HuH-7 (cell line): ENCODE measurements at places on chromosomes 4 and X.

DNA sequence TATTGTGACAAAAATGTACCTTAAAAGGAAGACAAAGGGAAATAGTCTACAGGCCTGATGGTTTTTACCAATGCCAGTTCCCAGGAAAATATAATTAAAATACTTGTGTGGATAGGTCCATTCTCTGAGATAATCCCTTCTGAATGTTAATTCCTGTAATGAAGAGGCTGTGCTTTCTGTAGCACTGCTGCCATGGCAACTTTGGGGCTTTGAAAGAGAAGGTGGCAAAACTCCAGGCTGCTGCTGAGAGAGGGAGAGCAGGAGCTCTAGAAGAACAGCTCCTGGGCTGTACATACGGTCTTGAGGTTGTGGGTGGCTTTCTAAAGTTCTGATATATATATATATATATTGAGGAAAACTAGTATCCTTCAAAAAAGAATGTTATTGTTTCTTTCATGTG lies 125.4 kb downstream of the PDLIM5 start:
- DNase-seq, result no peak

DNA sequence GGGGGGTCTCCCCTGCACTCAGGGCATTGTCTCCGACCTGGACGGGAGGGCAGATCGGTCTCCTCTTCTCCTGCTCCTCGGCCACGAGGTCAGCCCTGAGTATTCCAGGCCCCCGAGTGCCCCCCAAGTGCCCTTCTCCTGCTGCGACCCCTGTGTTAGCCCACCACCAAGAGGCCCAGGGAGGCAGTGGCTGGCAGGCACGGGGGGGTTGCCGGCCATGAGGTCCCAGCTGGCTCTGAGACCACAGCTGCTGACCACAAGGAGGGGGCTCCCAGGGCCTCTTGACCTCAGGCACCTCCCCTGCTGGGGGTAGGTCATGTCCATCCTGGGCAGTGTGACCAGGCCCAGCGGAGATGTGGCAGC lies 186.1 kb upstream of the PSAPL1 start:
- no peak for DNase-seq

DNA sequence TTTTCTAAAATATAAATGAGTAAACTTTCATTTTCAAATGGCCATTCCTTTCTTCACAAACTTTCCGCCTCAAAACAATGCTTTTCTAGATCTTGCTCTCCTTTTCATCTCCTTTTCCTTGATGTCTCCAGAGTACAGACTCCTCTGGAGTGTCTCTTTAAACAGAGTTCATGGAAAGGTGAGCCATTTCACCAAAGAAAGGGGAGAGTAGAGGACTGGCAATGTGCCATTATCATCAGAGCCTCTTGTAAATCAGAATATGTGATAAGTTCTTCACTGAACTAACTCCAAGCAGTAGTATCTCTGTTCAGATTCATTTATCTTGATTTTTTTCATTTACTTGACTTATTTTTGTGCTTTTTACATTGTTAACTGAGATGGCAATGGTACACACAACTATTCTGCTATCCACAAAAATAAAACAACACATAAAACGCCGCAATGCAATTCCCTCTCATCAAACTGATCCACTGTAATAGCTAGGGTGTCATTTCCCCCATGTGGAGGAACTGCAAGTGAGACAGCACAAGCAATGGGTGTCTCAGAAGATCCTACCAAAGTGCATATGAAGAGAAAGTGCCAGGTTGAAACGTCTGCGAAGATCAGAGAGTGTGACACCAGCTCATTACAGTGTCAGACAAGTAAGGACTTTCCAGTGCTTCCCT lies 125.4 kb downstream of the RASL11B start:
- DNase-seq, result no peak

- peak; percentile 37 for DNase-seq
Observed at GRCh38 chr4:102623622-102624021, 122.5 kb downstream of the NFKB1 start.

DNA sequence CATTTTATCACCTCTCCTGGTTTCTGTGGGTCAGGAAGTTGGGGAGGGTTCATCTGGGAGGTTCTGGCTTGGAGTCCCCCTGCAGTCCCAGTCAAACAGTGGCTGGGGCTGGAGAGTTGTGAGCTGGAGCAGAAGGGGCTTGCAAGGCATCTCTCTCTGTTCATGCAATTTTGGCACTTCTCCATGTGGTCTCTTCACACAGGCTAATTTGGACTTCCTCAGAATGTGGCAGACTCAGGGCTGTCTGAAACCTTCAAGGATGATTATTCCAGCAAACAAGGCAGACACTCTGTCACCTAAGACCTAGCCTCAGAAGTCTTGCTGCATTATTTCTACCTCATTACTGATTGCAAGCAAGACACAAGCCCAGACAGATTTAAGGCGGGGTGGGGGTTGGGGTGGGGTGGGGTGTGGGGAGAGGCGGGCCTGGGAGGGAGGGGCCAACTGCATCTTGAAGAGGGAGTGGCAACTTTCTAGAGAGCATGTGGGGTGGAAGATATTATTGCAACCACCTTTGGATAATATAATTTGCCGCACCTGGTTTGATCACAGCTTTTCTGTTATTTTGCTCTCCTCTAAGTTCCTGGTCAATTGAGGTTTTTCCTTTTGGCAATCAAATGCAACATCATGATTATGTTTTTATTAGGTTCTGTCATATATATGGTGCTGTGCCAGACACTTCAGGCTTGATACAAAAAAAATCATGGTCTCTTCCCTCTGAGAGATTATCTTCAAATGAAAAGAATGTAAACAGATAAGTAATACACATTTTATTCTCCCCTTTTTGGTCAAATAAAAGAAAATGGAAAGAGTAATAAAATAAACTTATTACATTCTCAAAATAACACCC lies 799.5 kb downstream of the RPA4 start:
- DNase-seq, result no peak

DNA sequence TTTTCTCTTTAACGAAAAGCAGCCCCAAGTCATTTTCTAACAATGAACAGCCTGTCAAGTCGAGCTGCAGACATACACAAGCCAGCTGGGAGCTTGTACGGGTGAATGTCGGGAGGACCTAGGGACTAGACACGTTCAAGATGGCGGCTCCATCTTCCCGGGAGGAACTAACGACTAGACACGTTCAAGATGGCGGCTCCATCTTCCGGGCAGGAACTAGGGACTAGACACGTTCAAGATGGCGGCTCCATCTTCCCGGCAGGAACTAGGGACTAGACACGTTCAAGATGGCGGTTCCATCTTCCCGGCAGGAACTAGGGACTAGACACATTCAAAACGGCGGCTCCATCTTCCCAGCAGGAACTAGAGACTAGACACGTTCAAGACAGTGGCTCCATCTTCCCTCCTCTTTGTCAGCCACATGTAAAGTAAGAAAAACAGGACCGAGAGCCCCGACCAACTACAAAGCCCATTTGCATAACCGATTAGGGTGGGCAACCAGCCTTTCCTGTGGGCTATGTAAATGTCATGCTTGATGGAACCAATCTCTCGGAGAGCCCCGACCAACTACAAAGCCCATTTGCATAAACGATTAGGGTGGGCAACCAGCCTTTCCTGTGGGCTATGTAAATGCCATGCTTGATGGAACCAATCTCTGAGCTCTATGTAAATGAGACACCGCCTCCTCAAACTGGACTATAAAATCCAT lies 175.5 kb downstream of the DHRSX start:
- DNase-seq, result no peak

GRCh38 chrX:77779695-77780094 lies 6.3 kb downstream of the ATRX start:
- no peak for DNase-seq

DNA sequence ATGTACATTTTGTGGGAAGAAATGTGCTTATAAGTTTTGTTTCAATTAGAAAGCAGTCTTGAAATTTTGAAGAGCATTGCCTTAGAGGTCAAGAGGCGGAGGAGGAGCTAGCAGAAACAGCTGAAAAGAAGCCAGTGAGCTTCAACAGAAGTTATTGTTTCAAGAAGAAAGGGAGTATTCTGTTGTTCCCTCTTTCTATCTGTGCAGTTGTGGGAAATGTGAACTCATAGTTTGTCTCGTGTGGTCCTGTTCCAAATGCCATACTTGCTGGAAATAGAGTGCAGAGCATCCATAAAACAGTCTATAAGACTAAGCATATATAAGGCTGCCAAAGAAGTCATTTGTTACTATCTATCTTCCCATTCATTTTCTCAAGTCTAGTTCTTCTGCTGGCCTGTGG lies 1015.7 kb downstream of the DMD start:
- no peak for DNase-seq

- no peak for DNase-seq
Observed at GRCh38 chr4:119752936-119753335, 124.3 kb upstream of the PDE5A start.

DNA sequence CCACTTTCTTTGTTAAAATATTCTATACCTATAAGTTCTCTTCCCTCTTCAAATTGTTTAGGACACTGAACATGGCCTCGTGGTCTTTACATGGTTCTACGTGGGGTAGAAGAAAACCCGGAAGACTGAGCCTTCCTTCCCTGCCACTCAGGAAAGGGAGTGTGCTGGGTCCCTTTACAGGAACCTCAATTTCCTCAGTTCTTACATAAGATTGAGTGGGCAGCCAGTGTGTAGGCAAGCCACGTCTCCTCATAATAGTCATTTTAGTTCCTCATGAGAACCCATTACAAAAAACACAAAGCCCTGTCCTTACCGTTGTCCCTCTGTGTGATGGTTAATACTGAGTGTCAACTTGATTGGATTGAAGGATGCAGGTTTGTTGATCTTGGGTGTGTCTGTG lies 28.7 kb upstream of the SMIM10L2A start:
- DNase-seq, result no peak

- DNase-seq, result no peak
Observed at GRCh38 chr4:123786163-123786915, 389.7 kb downstream of the SPRY1 start.

DNA sequence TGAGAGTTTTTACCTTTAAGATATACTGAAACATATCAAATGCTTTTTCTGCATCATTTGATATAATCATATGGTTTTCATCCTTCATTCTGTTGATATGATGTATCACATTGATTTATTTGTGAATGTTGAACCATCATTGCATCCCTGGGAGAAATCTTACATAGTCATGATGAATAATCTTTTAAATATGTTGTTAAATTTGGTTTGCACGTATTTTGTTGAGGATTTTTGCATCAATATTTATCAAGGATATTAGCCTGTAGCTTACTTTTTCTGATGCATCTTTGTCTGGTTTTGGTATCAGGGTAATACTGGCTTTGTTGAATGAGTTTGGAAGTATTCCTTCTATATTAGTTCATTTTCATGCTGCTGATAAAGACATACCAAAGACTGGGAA lies 541.4 kb downstream of the TLL1 start:
- no peak for DNase-seq

- DNase-seq, result no peak
Observed at GRCh38 chr4:137463377-137464003, 68.8 kb downstream of the PCDH18 start.

DNA sequence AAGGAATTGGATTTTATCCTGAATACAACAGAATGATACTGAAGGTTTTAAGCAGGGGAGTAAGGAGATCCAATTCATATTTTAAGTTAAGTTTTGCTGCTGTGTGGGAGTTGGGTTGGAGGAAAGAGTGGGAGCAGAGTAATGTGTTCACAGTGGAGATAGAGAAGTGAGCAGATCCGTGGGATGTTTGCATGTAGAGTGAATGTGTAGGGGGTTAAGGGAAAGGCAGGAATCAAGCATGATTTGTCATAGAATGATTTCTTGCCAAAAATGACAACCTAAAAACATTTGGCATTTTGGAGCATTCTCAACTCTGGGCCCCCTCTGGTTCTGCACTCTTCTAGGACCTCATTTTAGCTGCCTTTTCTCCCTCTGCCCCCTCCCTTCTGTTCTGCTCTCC lies 76.6 kb downstream of the ARHGAP10 start:
- DNase-seq, result no peak

DNA sequence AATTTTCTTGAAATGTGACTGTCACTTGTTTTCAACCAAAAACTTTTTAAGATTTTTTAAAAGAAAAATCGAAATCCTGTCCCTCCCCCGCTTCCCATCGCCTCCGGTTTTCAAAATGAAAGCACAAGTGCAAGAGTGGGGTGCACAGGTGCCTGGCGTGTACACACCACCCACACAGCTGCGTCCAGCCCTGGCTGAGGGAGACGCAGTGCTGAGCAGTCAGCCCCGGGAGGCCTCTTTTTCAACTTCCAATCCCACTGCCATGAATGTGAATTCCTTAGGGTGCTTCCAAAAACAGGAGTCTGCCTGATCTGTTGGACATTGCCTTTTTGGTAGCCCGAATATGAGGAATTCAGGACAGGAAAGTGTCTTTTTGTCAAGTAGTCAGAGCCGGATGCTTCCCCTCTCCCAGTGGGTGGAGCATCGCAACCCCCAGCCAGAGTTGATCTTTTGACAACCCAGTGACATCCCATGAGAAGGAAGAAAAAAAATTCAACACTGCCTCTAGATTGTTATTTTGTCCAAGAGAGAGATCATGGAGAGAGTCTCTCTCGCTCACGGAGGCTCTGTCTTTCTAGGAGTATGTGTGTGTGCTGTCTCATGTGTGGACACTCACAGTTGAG lies 8.9 kb downstream of the PRRG3 start:
- DNase-seq, result no peak

DNA sequence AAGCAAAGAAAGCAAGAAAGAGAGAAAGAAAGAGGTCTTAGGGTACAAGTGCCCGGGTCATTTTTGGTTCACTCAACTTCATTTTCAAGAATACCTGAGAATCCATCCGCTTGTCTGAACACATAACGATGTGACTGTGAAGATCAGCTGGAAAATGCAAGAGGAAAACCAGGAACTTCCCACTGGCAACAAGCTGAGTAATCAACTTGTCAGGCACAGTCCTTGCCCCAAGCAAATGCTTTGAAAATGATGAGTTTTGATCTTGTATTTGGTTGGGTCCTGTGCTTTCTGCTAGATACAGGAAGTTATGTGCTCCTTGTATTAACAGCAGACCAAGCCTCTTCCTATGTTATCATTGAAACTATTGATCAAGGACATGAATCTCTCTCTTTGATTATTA lies 239.1 kb downstream of the ASMT start:
- no peak for DNase-seq

GRCh38 chr4:177012918-177013545 lies 220.3 kb upstream of the VEGFC start:
- no peak for DNase-seq

DNA sequence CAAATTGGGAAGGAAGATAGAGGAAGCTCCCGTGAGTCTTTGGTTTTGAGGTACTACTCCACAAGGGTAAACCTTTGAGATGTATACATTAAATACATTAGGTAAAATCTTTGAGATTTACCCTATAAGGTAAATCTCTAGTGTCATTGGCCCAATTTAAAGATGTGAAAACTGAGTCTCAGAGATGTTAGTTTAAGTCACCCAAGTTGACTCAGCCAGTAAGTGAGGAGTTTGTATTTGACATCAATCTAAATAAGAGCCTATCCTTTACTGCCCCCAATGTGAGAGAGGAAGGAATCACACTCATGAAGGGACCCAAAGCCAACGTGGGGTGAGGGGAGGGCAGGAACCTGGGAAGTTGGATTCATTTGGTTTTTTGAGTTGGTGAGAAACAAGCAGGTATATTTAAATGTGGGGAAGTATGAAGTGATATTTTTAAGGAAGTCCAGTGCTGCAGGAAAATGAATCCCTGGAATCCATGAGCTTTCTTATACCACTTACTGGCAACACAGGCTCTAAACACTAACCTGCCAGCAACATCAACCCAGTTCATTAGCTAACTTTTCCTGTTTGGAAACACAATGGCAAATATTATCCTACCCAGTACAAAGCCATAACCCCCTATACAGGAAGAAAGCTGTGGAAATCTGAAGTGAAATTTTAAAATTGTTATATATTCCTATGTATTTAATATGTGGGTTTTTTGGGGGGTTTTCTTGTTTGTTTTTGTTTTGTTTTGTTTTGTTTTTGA lies 55.3 kb downstream of the PALLD start:
- no peak for DNase-seq

GRCh38 chrX:13102636-13103035 lies 58.2 kb upstream of the FAM9C start:
- no peak for DNase-seq
